ENCODE measurements at places on chromosomes 13 and 19.

DNA sequence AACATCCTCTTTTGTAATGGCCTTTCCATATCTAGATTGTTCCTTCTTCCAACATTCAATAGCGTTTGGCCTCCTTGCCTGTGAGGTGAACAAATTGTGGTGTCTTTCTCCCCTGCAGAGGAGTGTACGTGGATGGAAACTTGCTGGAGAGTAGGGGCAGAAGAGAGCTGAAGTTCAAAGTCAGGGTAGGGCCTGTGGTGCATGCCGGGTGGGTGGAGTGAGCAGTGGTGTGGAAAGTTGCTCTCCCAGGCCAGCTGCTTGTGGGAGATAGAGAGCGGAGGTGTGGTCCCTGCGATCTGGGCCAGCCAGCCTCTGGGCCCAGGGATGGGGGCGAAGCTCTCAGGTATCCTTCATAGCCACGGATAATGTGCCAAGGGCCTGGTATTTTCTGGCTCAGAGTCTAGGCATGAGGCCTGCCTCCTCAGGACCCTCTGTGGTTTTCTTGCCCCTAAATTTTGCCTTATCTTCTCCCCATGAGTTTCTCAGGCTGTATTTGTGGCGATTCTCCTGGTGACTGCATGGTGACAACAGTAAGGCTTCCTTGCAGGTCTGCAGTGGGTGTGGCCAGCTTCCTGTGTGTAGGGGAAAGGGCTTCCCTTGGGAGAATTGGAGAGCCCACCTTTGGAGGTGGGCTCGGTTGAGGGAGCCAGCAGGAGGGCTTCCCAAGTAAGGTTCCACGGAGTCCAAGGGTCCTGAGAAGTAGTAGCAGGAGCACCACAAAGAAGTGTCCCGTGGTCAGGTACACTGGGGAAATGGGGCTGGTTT lies 6.7 kb downstream of the RGCC start:
- no peak for DNase-seq

DNA sequence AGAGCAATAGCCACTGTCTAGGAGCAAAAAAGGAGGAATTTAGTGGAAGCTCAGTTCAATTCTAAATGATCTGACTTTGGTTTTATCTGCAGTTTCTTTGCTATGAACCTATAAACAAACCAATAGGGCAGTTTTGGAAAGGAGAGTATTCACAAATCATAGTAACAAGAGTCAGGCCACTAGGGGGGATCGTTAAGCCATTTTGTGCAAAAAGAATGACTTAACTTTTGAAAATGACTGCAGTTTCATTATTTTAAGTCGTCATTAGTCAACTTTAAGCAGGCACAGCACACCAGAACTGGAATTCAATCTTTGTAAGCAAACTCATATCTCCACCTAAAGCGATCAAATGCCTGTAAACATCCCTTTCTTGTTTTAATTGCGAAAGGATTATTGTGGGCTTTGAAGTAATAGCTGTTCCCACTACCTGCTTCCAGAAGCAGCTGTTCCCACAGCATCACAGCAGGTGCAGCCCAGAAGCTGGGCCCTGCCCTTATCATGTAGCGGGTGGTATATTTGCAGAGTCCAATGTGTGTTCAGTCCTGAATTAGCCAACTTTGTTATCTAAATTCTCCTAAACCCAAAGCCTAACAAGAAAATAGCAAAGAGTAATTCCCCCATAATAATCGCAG lies 51.5 kb downstream of the SOX21 start:
- peak; percentile 35 for DNase-seq

GRCh38 chr19:2743099-2743498 lies 3.3 kb upstream of the SLC39A3 start:
- no peak for DNase-seq

- DNase-seq = no peak
Observed at GRCh38 chr13:99704390-99704789, 203.1 kb downstream of the TM9SF2 start.

- DNase-seq = no peak
Observed at GRCh38 chr19:43674183-43674582, 4.2 kb upstream of the PLAUR start.

GRCh38 chr13:100323937-100324336 lies 235.0 kb downstream of the PCCA start:
- DNase-seq = no peak

GRCh38 chr19:46990991-46991676 lies 28.5 kb upstream of the NPAS1 start:
- peak; percentile 86 for DNase-seq

- DNase-seq = peak; percentile 36
Observed at GRCh38 chr13:46749951-46750350, 47.0 kb downstream of the ESD start.

GRCh38 chr19:40754611-40755247 lies 3.7 kb downstream of the SNRPA start:
- no peak for DNase-seq

DNA sequence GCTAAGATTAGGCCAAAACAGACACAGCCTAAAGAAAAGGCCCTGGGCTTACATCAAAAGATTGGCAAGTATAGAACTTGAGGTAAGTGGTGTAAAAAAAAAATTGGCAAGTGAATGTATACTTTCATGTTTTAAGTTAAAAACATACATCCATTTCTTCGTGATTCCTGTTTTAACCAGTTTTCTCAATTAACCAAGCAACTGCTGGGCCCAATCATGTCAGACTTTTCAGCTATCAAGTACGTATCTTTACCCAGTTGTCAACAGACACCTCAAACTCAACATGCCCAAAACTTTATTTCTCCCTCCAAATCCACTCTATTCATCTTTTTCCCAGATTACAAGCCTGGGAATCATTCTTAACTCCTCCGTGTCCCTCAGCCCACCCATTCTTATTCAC lies 1.0 kb downstream of the PCID2 start:
- DNase-seq = no peak

DNA sequence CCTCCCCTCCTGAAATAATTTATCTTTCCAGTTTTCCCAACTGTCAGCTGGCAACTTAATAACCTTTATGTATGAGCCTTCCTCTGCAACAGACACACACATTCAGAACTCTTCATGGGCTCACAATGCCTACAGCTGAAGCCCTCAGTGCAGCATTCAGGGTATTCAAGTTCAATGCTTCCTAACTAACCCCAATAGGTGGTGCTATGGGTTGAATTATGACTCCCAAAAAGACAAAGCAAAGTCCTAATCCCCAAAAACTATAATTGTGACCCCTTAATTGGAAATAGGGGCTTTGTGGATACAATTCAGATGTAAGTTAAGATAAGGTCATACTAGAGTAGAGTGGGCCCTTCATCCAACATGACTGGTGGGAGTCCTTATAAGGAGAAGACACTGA lies 202.2 kb downstream of the SUCLA2 start:
- peak; percentile 51 for DNase-seq

DNA sequence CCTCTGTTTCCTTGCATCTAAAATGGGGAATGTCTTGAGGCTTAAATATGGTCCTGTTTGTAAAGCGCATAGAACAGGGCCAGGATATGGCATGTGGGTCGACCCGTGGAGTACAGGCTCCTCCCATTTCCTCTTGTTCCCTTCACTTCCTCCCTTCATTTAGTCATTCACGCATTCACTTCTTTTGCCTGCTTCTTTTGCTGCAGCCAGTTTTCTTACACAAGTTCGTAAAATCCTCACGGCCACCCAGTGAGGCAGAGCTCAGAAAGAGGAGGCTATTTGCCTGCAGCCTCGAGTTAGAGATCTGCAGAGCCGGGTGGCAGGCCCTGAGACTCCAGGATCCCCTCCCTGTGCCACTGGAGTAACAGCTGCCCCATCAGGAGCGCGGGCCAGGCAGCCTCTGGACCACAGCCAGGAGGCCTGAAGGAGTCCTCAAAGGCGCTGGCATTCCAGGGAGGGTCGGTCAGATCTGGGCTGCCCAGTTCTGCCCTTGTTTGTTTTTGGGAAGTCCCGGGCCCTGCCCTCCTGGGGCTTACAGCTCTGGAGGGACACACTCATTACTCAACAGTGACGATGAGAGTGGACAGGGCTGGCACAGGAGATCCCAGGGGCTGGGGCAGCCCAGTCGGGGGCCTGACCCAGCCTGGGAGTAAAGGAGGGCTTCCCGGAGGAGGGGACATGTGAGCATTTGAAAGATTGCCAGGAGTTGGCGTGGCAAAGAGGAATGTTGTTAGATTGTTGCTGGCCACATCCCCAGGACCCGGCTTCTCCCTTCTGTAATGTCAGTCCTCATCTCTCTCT lies 4.6 kb downstream of the PPP5C start:
- peak; percentile 78 for DNase-seq

- DNase-seq = no peak
Observed at GRCh38 chr19:48418317-48419064, 25.0 kb downstream of the GRIN2D start.

DNA sequence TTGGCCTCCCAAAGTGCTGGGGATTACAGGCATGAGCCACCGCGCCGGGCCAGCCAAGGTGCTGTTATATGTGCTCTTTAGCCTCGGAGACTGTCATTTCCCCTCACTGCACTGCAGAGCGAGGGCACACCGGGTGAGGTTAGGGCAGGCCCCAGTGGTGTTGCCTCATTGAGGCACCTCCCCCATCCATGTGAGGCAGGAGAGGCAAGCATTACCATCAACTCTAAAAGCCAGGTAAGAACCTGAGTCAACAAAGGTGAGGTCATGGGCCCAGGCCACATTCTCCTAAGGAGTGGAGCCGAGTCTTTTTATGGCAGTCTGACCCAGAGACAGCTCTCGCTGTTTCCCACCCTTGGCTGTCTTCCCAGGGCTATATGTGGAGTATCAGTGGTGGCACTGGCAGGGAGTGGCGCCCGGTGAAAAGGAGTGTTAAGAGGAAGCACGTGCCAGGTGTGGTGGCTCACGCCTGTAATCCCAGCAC lies 10.9 kb downstream of the B3GNT8 start:
- DNase-seq = no peak

DNA sequence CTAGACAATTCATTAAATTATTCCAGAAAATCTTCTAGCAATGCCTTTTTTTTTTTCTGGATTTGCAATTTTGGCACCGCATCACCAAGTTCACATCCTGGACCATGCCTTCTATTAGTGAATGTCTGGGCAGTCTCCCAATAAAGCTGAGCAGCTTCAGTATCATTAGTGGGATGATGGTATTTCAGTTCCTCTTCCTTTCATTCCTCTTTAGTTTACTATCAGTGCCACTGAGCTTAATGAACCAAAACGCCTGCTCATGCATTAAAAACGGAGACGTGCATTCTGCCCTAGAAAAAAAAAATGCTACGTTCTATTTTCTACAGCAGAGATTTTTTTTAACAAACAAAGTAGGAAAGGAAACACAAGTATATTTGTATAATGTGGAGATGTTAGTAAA lies 343.0 kb downstream of the PCDH9 start:
- DNase-seq = peak; percentile 18
